Activated CD8-positive, alpha-beta memory T cell treated with anti-CD3 and anti-CD28 coated beads, Interleukin-2, amount 10 ng/mL, durations not matched to agents 7 days and 5 days (primary cell): ENCODE measurements at places on chromosomes 1 and 21.

GRCh38 chr1:78060857-78061563 lies 15.2 kb downstream of the GIPC2 start:
- DNase-seq = no peak

- DNase-seq = no peak
These were observed 62.6 kb upstream of the ATP2B4 start for GRCh38 chr1:203564024-203564423.

DNA sequence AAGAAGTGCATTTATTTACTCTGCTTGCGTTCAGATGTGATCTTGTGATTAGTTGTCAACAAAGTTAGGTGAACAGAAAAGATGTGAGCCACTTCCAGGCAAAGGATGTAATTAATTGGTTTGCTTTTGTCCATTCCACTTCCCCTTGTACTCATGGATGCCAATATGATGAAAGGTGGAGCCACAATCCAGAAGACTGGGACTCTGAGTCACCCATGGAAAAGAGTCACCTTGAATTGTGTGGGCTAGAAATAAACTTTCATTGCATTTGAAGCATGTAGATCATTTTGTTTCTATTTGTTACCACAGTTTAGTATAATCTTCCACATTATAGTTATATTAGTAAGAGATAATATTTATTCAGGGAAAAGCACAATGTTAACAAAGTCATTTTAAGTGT lies 684.2 kb downstream of the LTN1 start:
- no peak for DNase-seq

- DNase-seq = peak; percentile 62
These were observed 2.5 kb upstream of the CD160 start for GRCh38 chr1:145716641-145717345.

GRCh38 chr1:6246497-6247467 lies 2.8 kb downstream of the HES3 start:
- peak; percentile 85 for DNase-seq

GRCh38 chr1:36595349-36595748 lies 112.6 kb upstream of the CSF3R start:
- no peak for DNase-seq

- DNase-seq = no peak
These were observed 10.6 kb upstream of the PRKACB start for GRCh38 chr1:84133479-84133878.

GRCh38 chr1:17621691-17622090 lies 82.2 kb downstream of the ARHGEF10L start:
- DNase-seq = no peak

DNA sequence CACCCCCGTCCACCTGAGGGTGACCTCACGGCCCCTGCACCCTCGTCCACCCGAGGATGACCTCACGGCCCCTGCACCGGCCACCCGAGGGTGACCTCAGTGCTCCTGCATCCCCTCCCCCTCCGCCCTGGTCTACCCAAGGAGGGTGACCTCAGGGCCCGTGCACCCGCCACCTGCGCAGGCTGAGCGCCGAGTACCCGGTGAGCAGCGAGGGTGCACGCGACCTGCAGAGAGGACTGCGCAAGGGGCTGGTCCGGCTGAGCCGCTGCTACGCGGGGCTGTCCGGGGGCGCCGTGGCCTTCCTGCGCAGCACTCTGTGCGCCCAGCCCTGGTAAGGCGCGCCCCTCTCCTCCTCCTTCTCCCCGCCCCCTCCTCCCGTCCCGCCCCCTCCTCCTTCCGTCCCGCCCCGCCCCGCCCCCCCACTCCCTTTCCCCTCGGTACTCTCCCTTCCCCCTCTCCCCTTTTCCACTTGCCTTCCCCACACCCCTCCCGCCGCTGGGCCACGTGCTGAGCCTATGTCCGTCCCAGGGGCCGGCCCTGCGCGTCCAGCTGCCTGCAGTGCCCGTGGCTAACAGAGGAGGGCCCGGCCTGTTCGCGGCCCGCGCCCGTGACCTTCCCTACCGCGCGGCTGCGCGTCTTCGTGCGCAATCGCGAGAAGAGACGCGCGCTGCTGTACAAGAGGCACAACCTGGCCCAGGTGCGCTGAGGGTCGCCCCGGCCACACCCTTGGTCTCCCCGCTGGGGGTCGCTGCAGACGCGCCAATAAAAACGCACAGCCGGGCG lies 28.4 kb downstream of the TRIM11 start:
- peak; percentile 76 for DNase-seq

DNA sequence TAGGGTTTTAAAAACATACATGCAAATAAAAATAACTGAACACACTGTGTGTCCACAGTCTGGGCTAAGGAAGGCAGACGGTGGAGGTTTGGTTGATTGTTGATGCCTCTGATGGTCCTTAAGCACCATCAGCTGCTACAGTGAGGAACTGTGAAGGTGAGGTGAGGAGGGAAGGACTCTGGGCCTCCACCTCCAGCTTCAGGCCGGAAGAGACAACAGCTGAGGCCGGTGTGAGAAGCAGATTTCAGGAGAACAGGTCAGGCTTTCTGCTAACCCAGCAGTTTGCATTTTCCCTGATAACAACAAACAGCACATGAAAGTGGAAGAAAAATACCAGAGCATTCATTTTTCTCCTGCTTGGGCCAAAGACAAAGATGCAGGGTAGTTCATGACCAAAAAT lies 189.9 kb upstream of the AJAP1 start:
- DNase-seq = no peak

DNA sequence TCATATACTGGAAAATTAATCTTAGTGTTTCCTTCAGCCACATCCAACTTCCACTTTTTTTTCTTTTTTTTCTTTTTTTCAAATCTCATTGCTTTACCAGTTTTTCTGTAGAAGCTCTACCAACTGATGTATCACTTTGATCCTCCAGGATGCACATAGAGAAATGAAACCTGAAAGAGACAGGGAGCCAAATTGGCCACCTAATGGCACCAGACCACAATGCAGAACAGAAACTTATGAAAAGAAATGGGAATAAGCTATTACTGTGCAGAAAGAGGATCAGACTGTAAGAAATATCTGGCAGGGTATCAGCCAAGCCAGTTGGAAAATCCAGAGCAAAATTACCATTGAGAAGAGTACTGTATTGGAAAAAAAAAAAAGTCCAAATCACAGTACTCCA lies 1514.2 kb downstream of the MRPL39 start:
- DNase-seq = no peak
